ENCODE measurements at places on chromosomes 7 and 10. TPM values are rescaled to one million over a fixed set of nuclear protein-coding genes. Genes with fewer than 3 reads are reported as not detected.

Gene OR2A5
- not detected for polyA plus RNA-seq

Gene THSD7A
- not detected for polyA plus RNA-seq

Gene CDHR1
- polyA plus RNA-seq, result 0.31 TPM

GRCh38 chr10:11469575-11470391, 141.7 kb downstream of the USP6NL start:
- no peak overlapping the region for H3K27ac ChIP-seq
- no peak overlapping the region for H3K4me3 ChIP-seq
- H3K4me1 ChIP-seq, result peaks cover 5% of the 10 kb centered on the region

DNA sequence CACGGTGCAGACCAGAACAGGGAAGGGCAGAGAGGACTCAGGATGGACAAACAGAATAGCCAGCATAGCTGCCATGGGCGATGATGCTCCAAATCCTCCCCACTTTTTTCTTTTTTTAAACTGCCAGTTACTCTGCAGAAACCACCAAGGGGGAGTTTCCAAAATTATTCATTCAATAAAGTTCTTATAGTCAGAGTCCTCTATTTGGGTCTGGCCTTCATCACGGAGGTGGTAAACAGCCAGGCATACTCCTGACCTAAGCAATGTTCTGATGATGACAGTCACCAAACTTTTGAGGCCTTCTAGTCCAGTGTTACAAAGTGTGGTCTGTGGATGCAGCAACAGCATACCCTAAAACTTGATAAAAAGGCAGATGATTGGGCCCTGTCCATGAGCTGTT, 12.3 kb downstream of the RAPGEF5 start:
- H3K4me1 ChIP-seq, result peaks cover 5% of the 10 kb centered on the region
- H3K36me3 ChIP-seq, result no peaks in the 10 kb centered on the region
- no peak overlapping the region for H3K27ac ChIP-seq
- DNase-seq, result no peak
- H3K27me3 ChIP-seq, result no peaks in the 10 kb centered on the region
- H3K4me3 ChIP-seq, result no peak overlapping the region

GRCh38 chr7:131284702-131285419, 42.8 kb upstream of the MKLN1 start:
- no peak for DNase-seq
- H3K4me3 ChIP-seq, result no peak overlapping the region
- no peak overlapping the region for H3K27ac ChIP-seq
- no peaks in the 10 kb centered on the region for H3K4me1 ChIP-seq
- H3K27me3 ChIP-seq, result no peaks in the 10 kb centered on the region

- H3K4me1 ChIP-seq, result no peaks in the 10 kb centered on the region
- no peak for DNase-seq
- no peak overlapping the region for H3K27ac ChIP-seq
- no peaks in the 10 kb centered on the region for H3K27me3 ChIP-seq
Observed at GRCh38 chr7:82263920-82264782, 179.4 kb downstream of the CACNA2D1 start.

DNA sequence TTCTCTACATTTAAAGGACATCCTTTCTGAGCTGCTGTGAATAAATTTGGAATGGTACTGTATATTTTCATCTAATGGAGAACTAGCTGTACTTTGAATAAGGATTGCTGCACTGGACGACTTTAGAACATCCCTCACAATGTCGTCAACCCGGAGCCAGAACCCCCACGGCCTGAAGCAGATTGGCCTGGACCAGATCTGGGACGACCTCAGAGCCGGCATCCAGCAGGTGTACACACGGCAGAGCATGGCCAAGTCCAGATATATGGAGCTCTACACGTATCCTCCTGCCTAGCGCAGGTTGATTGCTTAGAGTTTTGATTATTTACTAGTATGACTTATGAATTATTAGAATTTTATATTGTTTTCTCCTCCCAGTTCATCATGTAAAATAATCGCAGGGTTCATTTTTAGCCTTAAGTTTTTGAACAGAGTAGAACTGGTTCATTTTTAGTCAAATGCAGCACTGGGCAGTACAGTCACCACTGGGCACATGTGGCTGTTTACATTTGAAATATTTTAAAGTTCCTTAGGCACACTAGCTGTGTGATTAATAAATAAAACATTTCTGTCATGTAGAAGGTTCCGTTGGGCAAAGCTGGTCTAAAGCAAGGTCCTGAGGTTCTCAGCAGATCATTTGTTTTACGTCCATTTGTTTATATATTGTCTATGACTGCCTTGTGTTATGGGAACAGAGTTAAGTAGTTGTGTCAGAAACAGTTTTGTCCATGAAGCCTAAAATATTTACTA, 31.5 kb downstream of the CUL1 start:
- H3K4me3 ChIP-seq, result no peak overlapping the region
- H3K27me3 ChIP-seq, result no peaks in the 10 kb centered on the region
- peaks cover 3% of the 10 kb centered on the region for H3K36me3 ChIP-seq

Data from B cell (primary cell).